ENCODE measurements at places on chromosomes 4 and X. TPM values are rescaled to one million over a fixed set of nuclear protein-coding genes. Genes with fewer than 3 reads are reported as not detected.
A peak's percentile ranks its signal among the peaks of the same experiment; 100 is the strongest.

RNF128 gene
- 0.24 TPM for polyA plus RNA-seq

FBXO8 gene
- polyA plus RNA-seq = 28.9 TPM

CLTRN gene
- 2.9 TPM for polyA plus RNA-seq

ZNF185 gene
- 28.7 TPM for polyA plus RNA-seq

FAM47A gene
- not detected for polyA plus RNA-seq

VCX gene
- not detected for polyA plus RNA-seq

NUDT9 gene
- 44.6 TPM for polyA plus RNA-seq

TEX13C gene
- polyA plus RNA-seq = not detected

DDIT4L gene
- polyA plus RNA-seq = 5.2 TPM

SATL1 gene
- not detected for polyA plus RNA-seq

GIMD1 gene
- polyA plus RNA-seq = not detected

- H3K27me3 ChIP-seq = no peaks in the 10 kb centered on the region
- H3K27ac ChIP-seq = no peak overlapping the region
- no peaks in the 10 kb centered on the region for H3K36me3 ChIP-seq
Observed at GRCh38 chr4:169410839-169411770, 140.3 kb upstream of the SH3RF1 start.

DNA sequence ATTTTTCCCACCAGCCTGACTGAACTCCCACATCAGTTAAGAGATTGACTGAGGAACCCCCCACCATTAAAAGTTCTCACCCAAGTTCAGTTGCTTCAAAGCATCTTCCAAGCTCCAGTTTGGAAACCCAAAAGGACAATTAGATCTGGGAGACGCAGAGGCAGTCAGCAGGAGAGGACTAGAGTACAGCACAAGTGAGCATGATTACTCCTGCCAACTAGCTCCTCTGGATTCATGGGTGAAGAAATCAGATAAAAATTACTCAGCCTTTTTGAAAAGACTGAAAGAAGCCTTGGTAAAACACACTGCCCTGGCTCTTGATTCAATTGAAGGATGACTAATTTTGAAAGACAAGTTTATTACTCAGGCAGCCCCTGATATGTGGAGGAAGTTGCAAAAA lies 297.5 kb downstream of the ADAM29 start:
- no peaks in the 10 kb centered on the region for H3K36me3 ChIP-seq
- no peaks in the 10 kb centered on the region for H3K4me1 ChIP-seq
- DNase-seq = no peak
- H3K27me3 ChIP-seq = no peaks in the 10 kb centered on the region
- H3K4me3 ChIP-seq = no peak overlapping the region
- H3K27ac ChIP-seq = no peak overlapping the region

- no peaks in the 10 kb centered on the region for H3K36me3 ChIP-seq
- H3K27ac ChIP-seq = no peak overlapping the region
- DNase-seq = no peak
Observed at GRCh38 chrX:33190016-33190415, 21.3 kb downstream of the DMD start.

DNA sequence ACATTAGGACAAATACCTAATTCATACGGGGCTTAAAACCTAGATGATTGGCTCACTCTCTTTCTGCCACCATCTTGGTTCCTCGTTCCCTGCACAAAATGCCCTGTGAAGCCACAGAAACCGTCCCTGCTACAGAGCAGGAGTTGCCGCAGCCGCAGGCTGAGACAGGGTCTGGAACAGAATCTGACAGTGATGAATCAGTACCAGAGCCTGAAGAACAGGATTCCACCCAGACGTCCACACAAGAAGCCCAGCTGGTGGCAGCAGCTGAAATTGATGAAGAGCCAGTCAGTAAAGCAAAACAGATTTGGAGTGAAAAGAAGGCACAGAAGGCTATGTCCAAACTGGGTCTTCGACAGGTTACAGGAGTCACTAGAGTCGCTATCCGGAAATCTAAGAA lies 34.3 kb downstream of the TRIM61 start:
- H3K4me1 ChIP-seq = no peaks in the 10 kb centered on the region
- no peaks in the 10 kb centered on the region for H3K36me3 ChIP-seq
- H3K4me3 ChIP-seq = no peak overlapping the region
- H3K27ac ChIP-seq = no peak overlapping the region
- no peak for DNase-seq

DNA sequence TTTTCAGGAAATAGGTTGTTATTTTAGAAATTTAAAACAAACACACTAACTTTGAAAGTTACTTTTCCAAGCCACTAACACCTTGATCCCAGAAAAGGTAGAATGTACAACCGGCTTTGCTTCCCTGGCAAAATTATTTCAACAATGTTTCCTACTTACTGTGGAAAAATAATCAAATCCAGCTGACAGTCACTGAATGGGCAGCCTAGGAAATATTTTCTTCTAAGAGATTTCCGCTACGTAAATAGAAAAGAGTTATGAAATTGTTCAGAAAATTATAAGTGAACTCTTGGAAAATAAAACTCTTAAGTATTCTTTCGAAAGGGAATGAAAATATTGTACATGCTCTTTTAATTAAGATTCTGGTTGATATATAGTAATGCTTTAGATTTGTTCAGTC lies 195.7 kb downstream of the GASK1B start:
- no peaks in the 10 kb centered on the region for H3K36me3 ChIP-seq
- no peaks in the 10 kb centered on the region for H3K4me1 ChIP-seq
- H3K4me3 ChIP-seq = no peak overlapping the region
- no peak for DNase-seq
- no peaks in the 10 kb centered on the region for H3K27me3 ChIP-seq

GRCh38 chr4:1470816-1471442 lies 64.7 kb upstream of the NKX1-1 start:
- no peaks in the 10 kb centered on the region for H3K36me3 ChIP-seq
- DNase-seq = no peak
- H3K27me3 ChIP-seq = no peaks in the 10 kb centered on the region
- H3K27ac ChIP-seq = no peak overlapping the region

DNA sequence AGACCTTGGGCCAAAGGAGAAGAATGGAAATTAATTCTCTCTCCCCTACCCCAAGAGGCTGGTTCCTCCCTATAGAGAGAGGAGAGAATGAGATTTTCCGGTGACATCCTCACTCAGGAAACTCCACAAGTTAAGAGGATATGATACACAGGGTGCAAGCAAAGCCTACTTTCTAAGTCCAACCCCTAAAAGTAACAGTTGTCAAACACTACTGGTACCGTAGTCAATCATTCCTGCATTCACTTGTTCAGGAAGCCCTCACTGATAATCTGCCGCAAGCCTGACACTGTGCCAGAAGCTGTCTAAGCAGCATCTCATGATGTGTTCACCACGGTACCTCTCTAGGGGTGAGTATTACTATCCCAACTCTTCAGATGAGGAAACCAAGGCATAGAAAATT lies 41.7 kb downstream of the KDR start:
- H3K36me3 ChIP-seq = no peaks in the 10 kb centered on the region
- H3K27ac ChIP-seq = no peak overlapping the region
- no peaks in the 10 kb centered on the region for H3K27me3 ChIP-seq
- DNase-seq = no peak
- H3K4me3 ChIP-seq = no peak overlapping the region
- no peaks in the 10 kb centered on the region for H3K4me1 ChIP-seq

DNA sequence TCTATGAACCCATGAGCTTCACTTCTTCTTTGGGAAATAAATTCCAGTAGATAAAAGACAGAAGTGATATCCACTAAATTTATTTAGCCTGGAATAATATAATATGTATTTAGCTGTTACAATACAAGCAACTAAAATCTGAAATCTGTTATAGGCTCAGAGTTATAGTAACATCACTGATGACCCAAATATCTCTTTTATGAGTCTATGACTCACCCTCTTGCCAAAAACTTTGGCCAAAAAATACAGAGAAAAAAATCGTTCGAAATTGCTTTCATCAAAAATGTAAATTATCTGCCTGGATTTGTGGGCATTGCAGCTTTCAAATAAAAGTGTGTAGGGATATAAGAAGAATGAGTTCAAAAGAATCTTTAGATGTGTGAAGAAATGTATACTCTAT lies 89.4 kb upstream of the DKK2 start:
- no peaks in the 10 kb centered on the region for H3K27me3 ChIP-seq
- no peaks in the 10 kb centered on the region for H3K36me3 ChIP-seq
- DNase-seq = no peak

DNA sequence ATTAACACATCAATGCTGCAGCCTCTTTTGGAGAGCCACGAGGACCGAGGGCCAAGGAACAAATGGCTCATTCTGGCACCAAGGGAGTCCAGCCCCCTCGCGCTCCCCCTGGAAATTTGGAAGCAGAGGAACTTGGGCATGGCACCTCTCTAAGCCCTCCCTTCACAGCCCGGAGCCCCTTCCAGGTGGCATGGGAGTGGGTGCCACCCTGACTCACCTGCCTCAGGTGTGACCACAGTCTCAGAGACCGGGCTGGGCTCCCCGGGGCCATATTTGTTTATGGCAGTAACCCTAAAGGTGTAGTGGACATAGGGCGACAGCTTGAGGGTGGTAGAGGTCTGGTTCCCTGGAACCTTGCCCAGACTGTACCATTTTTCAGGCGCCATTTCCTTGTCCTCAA lies 18.8 kb downstream of the L1CAM start:
- no peak overlapping the region for H3K4me3 ChIP-seq
- H3K4me1 ChIP-seq = no peaks in the 10 kb centered on the region
- H3K27ac ChIP-seq = no peak overlapping the region
- no peaks in the 10 kb centered on the region for H3K27me3 ChIP-seq

DNA sequence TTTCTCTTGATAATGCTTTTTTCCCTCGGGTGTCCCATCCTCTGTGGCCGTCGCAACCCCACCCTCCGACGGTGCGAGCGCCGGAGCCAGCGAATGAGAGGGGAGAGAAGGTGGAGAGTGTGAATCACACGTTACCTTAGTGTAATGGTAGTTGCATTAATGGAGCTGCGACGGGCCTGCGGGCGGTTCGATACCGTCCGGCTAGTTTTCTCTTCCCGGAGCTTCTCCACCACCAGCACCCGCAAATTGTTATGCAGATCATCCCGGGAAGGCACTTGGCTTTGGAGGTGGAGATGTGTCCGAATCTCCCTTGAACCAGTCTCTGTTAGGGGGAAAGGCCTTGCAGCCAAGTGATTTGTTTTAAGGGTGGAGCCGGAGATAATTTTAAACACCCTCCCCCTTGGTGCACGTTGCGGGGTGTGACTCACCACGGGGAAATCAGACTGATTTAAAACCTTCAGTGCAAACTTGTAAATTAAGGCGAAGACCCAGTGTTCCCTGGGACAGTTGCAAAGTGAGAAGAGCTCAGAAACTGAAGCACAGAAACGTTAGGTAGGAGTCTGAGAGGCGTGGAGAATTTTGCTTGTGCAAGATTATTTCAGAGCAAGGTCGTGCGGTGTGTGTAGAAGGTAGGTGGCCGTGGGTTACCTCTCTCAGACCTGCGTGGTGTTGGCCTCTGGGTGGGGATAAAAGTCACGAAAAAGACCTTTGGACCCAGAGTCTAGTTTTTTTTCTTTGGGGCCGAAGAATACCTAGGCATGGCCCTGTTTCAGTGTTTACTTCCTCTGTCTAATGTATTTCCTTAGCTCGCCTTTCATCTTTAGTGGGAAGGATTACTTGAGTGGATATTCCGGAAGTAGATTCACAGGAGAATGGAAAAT lies 1.3 kb downstream of the AFF1 start:
- peaks cover 2% of the 10 kb centered on the region for H3K4me1 ChIP-seq
- peak; percentile 50 for DNase-seq
- no peak overlapping the region for H3K27ac ChIP-seq
- H3K36me3 ChIP-seq = no peaks in the 10 kb centered on the region
- peak overlapping the region; percentile 91 for H3K4me3 ChIP-seq

DNA sequence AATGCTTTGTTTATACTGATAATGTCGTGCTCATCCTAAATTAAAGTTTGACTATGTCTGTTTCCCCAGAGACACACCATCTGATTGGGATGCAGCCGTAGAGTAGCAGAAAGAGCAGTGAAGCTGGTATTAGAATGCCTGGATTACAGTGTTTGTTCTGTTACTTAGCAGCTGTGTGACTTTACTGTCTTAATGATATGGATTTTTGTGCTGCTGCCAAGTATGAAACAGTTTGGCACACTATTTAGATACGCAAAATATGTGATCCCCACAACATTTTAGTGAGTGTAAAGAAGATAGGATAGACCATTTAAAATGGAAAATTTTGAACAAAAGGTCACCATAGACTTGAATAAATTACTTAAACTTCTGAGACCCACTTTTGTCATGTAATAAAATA lies 1.2 kb upstream of the CHIC1 start:
- no peaks in the 10 kb centered on the region for H3K4me1 ChIP-seq
- DNase-seq = no peak
- no peak overlapping the region for H3K4me3 ChIP-seq
- H3K27ac ChIP-seq = no peak overlapping the region

- H3K4me1 ChIP-seq = no peaks in the 10 kb centered on the region
- DNase-seq = no peak
- H3K4me3 ChIP-seq = no peak overlapping the region
- no peaks in the 10 kb centered on the region for H3K27me3 ChIP-seq
- no peaks in the 10 kb centered on the region for H3K36me3 ChIP-seq
Observed at GRCh38 chrX:11619441-11619840, 46.3 kb downstream of the ARHGAP6 start.

DNA sequence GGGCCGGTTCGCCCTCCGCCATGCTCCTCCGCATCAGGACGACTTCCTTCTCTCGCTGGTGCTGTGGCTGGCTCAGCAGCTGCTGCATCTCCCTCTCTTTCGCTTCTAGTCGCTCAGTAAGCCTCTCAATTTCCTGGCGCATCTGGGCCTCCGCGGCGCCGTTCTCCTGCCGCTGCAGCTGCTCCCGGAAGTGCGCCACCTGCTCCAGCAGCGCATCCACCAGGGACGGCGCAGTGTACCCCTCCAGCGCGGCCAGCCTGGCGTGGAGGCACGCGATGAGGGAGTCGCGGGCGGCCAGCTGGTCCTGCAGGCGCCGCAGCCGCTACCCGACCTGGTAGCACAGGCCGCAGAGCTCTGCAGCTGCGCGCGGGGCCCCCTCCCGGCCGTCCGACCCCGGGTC lies 97.4 kb upstream of the MED14 start:
- no peak overlapping the region for H3K4me3 ChIP-seq
- no peak for DNase-seq
- no peaks in the 10 kb centered on the region for H3K4me1 ChIP-seq
- no peaks in the 10 kb centered on the region for H3K36me3 ChIP-seq
- H3K27me3 ChIP-seq = no peaks in the 10 kb centered on the region

DNA sequence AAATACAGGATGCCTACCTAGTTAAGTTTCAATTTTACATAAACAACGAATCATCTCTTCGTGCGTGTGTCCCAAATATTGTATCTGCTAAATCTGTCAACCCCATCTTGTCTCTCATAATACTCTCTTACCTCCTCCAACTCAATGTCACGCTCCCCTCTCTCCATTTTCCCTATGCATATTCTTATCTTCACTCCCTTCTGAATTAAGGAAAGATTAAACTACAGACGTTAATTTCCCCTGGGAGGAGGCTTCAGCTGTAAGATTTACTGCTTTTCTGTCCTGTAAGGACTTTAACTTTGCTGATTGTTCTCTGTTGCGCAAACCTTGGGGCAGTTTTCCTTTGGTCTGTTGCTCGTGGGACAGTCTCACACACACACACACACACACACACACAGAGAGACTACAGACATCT lies 455 bp upstream of the ABCB7 start:
- no peaks in the 10 kb centered on the region for H3K36me3 ChIP-seq
- DNase-seq = no peak
- H3K4me1 ChIP-seq = no peaks in the 10 kb centered on the region
- no peak overlapping the region for H3K27ac ChIP-seq

All from ovary (tissue), 10 donors.